ENCODE measurements at places on chromosomes 4 and X.

GRCh38 chr4:188147176-188147575 lies 7.9 kb downstream of the TRIML1 start:
- no peak for DNase-seq

DNA sequence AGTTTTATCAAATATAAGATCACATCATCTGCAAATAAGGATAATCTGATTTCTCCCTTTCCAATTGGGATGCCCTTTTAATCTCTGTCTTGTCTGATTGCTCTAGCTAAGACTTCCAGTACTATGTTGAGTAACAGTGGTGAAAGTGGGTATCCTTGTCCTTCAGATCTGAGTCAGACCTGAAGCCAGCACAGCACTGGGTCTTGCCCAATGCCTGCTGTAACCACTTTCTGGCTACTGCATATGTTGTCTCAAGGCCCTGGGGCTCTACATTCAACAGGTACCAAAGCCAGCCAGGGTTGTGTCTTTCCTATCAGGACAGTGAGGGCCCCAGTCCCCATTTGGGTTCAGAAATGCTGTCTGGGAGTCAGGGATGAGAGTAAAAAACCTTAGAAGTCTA lies 90.3 kb downstream of the CYSLTR1 start:
- DNase-seq = no peak

- no peak for DNase-seq
These were observed 9.3 kb downstream of the SCOC start for GRCh38 chr4:140382732-140383131.

GRCh38 chrX:18034504-18034903 lies 173.4 kb upstream of the RAI2 start:
- no peak for DNase-seq

GRCh38 chrX:48779399-48779798 lies 7.0 kb upstream of the GATA1 start:
- DNase-seq = no peak

DNA sequence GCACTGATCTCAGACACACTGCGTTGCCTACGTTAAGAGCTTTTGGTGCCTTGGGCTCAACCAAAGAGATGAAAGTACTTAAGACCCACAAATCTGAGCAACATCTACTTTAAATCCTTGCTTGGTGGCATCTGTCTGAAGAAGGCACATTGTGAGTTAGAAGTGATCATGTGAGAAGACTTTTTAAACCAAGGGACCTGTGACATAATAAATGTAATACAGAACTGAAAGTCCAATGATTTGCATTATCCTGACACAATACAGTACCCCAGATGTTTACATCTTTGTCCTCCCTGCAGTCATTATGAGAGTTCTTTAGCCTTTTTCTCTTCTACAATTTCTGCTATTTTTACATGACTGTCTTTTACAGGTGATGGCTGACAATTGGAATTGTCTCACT lies 96.7 kb upstream of the FTHL17 start:
- no peak for DNase-seq

DNA sequence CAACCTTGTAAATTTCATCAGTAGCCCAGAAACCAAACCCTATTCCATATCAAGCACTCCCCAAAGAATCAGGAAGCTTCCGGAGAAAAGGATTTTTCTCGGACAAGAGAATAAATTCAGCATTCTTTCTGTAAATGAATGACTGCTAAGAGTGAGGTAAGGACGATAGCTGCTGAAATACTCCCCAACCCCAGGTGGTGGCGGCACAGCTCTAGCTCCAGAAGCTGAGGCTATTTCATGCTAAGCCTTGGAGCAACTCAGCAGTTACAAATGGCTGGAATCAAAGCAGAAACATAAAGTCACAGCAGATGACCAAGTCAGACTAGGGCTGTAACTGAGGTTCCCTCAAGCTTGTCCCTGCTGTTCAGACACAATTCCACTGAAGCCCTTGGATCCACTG lies 13.9 kb upstream of the PCDH19 start:
- no peak for DNase-seq

GRCh38 chrX:7088968-7089615 lies 58.4 kb upstream of the STS start:
- DNase-seq = no peak

- DNase-seq = no peak
These were observed 334.8 kb upstream of the KLF3 start for GRCh38 chr4:38328989-38329729.

GRCh38 chr4:118923891-118924290 lies 35.2 kb downstream of the SYNPO2 start:
- DNase-seq = no peak

- no peak for DNase-seq
These were observed 205.7 kb upstream of the IL15 start for GRCh38 chr4:141430686-141431085.

GRCh38 chr4:110071466-110071865 lies 126.9 kb downstream of the ELOVL6 start:
- no peak for DNase-seq

GRCh38 chr4:186003746-186004145 lies 65.2 kb upstream of the TLR3 start:
- no peak for DNase-seq

GRCh38 chr4:4455210-4455865 lies 68.4 kb downstream of the NSG1 start:
- DNase-seq = no peak

DNA sequence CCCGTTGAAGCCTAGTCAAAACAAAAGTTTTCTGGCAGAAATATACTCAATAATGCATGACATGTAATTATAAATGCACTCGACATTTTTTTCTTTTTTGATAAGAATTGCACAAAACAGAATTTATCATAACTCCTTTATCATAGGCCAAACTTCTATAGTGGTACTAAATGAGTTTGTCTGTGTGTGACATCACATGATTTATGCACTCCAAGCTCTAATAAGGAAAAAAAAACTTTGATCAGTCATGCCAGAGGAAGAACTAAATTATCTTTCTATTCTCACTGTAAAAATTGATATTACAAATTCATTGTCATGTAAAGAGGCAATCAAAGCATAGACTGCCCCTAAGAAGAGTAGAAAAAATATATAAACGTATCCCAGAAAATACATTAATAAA lies 112.4 kb upstream of the NOCT start:
- DNase-seq = no peak

- DNase-seq = no peak
These were observed 14.9 kb upstream of the LOC101059915 start for GRCh38 chrX:71652405-71652804.

- DNase-seq = no peak
These were observed 285.0 kb downstream of the SHOX start for GRCh38 chrX:915427-916229.

GRCh38 chrX:85897362-85898126 lies 149.8 kb downstream of the CHM start:
- DNase-seq = no peak

GRCh38 chr4:60404027-60404426 lies 796.1 kb upstream of the ADGRL3 start:
- no peak for DNase-seq

GRCh38 chr4:138426786-138427185 lies 184.6 kb upstream of the SLC7A11 start:
- DNase-seq = no peak

DNA sequence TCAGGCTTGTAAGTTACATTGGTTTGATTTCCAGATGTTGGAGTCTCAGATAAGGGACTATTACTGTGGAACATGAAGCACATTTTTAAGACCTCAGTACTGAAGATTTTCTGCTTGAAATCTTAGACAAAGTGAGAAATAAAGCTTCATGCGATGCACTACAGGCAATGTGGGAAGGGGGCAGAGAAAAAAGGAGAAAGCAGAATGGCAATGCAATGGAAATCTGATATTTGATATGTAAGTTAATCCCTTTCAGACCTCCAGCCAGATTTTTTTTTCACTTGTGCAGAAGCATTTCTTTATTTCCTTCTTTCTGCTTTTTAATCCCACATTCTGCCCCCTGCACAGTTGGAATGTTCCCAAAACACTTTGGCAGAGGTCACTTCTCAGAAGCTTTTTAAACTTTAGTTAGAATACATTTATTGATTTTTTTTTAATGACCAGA lies 174.3 kb downstream of the ADGRL3 start:
- DNase-seq = no peak

DNA sequence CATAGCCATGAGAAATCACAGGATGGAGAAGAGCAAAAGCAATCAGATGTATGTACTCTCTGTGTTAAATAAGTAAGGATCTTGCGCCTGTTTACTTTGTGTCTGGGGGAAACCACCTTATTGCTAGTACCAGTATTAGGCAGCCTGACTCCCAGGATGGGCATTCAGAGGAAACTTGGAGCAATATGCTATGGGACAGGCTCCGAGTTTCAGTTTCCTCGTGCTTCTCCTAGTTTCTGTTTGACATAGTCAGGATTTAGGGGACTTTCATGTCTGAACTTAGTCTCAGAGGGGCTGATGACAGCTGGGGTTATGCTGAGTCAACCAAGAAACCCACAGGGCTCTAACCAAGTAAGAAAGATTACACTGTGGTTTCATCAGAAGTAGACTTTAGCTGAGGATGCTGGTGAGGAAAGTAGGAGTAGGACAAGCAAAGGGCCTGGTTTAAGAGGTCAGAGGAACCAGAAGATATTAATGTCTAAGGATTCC lies 13.5 kb downstream of the NSUN7 start:
- no peak for DNase-seq

DNA sequence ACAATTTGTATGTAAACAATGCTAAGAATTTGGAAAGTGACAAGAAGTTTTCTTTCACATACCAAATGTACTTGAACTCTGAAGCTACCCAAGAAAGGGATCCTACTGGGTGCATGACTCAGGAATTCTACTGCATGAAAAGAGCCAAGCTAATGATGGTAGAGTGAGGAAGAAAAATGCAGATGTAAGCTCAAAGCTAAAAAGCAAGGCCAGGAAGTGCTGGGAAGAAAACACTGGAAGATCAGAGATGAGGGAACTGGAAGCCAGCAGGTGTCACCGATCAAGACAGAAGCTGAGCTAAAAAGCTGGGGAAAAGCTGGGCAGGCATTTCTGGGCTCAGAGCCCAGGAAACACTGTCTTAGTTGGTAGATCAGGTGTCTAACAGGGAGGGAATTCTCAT lies 449.1 kb downstream of the NKX6-1 start:
- DNase-seq = no peak

DNA sequence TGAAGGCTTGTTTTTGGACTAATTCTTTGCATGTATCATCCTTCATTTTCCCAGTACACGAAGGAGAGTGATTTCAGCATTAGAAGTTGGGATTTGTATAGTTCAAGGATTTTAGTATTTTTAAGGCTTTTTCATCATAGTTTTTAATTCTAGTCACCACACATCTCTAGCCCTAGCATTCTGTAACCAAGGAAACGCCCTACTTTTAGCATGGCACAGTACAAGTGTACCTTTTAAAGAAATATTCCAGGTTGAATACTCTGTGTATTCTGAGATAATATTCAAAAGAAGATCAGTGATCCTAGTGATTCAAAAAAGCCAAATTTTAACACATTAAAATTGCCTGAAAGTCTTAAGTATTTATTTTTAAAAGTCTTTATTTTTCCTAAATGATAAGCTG lies 150.5 kb downstream of the RAP1GDS1 start:
- no peak for DNase-seq

DNA sequence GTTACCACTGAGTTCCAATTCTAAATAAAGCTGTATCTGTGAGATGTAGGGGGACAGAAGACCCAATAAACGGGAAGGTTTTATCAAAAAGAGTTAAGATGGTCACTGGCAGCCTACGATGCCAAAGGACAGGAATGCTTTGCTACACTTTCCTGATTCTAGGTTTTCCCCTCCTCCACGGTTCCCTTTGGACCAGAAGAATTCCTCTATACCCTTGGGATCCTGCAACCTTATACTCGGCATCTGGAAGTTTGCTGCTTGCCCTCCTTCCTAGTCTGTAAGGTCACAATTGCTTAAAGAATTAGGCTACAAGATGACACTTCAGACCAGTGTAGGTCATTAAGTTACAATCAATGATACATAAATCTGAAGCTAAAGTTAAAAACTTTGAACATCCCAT lies 64.3 kb downstream of the SCML2 start:
- DNase-seq = no peak

DNA sequence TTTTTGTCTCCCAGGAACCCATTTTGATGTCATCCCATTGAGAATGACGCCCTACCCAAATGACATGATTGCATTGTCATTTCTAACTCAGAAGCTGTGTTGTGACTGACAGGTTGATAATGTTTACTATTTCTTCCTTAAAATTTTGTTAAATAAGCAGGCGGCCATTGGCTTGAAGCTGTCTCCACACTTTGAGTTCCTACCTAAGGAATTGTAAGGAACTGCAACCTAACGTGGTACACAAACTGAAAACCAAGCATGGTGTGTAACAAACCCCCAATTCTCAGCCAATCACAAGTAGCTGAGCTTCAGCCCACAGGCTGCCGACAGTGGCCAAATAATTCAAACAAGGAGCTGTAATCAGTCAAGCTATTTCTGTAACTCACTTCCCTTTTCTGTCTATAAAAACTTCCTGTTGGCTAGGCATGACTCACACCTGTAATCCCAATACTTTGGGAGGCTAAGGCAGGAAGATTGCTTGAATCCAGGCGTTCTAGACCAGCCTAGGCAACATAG lies 2.9 kb upstream of the MND1 start:
- no peak for DNase-seq

- DNase-seq = no peak
These were observed 82.4 kb upstream of the MTM1 start for GRCh38 chrX:150486011-150486410.

DNA sequence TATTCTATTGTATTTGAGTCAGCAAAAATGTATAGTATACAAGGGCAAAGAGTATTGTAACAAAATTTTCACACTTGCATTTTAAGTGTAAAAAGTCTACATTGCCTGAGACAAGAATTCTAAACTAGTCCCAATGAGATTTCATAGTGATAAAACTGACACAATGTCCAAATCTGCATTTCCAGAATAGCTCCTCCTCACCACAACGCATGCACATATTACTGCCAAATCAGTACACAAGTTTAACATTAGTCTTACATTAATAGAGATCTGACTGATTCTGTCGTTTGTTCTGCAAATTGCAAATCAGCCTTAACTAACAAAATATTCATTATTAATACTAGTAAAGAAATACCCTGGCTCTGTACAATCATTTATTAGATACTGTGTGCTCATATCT lies 222.2 kb upstream of the NEIL3 start:
- DNase-seq = no peak

GRCh38 chrX:10971176-10971575 lies 140.0 kb upstream of the HCCS start:
- no peak for DNase-seq

GRCh38 chr4:183261953-183262775 lies 57.9 kb downstream of the CLDN22 start:
- no peak for DNase-seq

- no peak for DNase-seq
These were observed 10.1 kb downstream of the CISD2 start for GRCh38 chr4:102878901-102879300.

DNA sequence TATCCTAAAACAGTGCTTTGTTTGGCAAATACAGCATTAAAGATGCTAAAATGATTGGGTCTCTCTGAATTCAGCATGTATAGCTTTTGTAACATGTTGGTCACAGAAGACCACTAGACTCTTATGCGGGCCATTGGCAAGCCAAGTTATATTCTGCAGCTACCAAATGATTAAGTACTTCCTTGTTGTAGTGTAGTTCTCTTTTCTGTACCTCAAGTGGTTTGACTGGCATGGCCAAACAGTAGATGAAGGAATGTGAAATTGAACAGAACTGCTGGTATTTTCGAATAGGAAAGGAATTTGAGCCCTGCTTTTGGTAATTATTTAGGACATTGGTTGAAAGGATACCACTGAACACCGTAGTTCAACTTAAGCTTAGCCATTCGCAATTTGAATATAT lies 193.9 kb upstream of the GPC4 start:
- no peak for DNase-seq

- no peak for DNase-seq
These were observed 25.4 kb downstream of the GPC3 start for GRCh38 chrX:133959972-133960371.
